Activated B cell treated with CpG ODN at 0.5 μM for 24 hours (primary cell): ENCODE measurements at places on chromosomes 5 and 9.

DNA sequence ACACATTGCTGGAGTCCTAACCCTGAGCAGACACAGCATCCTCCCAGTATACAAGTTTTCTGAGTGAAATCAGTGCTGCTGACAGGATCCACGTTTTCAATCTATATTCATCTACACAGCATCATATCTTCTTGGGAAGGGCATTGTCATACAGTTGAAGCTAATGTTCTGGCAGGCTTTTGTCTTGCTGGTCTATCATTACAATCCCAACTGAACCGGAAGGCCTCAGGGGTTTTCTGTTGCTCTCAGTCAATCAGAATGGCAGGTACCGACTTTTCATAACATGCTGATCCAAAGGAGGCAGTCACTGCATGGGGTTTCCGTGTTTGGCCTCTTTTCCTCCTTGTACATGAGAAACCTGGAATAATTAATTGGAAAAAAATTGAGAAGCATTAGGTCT lies 2118.8 kb upstream of the WWC1 start:
- DNase-seq, result no peak

GRCh38 chr9:99412606-99413005 lies 190.5 kb downstream of the SEC61B start:
- no peak for DNase-seq

DNA sequence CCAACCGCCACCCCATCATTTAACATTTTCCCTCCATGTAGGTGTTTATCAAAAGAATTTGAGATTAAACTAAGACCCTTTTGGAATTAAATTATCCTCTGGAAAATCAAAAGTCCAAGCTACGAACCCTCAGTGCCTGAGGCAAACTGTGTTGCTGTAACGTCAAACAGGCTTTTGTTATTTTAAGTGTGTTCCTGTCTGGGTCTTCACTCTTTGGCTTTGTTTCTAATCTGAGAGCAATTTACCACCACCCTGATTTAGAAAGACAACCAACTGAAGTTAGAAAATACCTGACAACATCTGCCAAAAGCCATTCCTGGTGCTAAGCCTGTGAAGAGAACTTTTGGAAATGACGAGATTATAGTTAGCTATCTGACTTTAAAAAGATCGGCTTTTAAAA lies 199.9 kb downstream of the DIRAS2 start:
- DNase-seq, result no peak

DNA sequence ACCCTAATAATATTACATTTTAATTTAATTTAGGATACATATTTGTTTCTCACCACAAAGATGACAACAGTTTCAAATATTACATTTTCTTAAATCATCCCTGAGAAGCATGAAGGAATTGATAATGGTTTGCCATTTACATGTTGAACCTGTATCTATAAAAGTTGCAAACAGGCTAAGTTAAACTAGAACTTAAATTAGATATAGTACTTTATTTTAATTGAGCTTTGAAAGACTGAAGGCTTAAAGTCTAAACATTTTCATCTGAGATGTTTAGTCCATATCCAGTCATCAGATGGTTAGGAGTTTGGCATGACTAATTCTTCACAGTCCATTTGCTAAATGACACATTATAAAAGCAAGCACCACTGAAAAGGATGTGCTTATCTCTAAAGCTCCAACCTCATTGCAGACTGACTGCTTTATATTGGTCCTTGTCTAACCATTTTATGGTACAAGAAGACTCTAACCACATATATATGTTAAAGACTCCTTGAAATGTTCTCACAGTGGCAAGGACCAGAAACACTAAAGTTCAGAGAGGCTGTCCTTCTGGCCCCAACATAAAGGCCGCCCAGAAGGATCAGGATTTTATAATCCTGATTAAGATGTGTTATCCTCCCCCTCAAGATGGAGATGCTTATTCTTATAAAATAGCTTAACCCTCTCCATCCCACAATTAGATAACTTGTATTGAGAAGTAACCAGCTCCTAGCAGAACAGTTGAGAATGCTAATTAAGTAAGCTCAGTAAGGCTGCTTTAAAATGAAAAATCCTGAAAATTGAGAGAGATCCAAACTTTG lies 25.8 kb downstream of the WNT8A start:
- DNase-seq, result no peak

DNA sequence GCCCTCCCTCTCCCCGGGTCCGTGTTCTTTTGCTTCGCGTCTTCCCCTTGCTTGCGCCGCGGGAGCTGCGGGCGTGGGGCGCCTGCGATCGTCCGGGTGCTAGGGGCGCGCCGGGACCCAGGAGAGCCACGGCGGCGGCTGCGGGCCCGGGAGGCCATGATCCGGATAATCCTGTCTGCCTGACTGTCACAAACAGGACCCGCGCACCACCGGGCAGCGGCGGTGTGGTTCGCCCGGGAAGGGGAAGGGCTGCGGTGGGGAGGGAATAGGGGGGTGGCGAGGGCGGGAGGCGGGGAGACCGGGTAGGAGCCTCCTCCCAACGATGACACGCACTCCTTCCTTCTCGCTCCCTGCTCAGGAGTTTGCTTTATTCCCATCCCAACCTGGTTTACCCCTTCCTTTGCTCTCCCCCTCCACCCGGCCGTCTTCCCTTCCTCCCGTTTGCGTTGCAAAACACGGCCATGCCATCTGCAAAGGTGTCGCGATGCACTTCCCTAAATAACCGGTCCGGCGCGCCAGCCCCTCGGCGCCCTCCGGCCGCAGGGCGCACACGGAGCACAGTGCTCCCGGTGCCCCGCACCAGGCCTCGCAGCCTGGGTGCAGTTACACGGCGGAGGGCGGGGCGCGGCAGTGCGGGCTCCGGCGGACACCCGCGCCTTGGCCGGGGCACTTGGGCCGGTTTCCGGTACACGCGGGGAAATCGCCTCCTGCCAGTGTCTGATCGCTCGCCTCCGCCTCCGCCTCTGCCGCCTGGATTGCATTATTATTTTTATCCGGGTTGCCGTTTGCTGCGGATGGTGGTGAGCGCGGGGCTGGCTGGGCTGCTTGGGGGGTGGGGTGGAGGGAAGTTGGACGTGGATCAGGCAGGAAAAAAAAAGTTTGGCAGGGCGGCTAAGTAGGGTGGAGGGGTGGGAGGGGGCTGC lies 1.5 kb downstream of the SMARCA2 start:
- DNase-seq, result peak; percentile 68

- DNase-seq, result no peak
These were observed 2067.2 kb upstream of the C9orf72 start for GRCh38 chr9:29640507-29640906.

GRCh38 chr5:137572042-137572695 lies 73.0 kb upstream of the SPOCK1 start:
- DNase-seq, result no peak

- peak; percentile 88 for DNase-seq
These were observed at the start of gene MRPL22 for GRCh38 chr5:154940772-154941620. TSS of gene MRPL22 (plus strand) at chr5:154941073. CDS start at chr5:154941111, 38 bp downstream.

- DNase-seq, result no peak
These were observed 28.3 kb downstream of the UHRF2 start for GRCh38 chr9:6441269-6441668.

GRCh38 chr9:13548535-13548934 lies 269.0 kb upstream of the MPDZ start:
- DNase-seq, result no peak

DNA sequence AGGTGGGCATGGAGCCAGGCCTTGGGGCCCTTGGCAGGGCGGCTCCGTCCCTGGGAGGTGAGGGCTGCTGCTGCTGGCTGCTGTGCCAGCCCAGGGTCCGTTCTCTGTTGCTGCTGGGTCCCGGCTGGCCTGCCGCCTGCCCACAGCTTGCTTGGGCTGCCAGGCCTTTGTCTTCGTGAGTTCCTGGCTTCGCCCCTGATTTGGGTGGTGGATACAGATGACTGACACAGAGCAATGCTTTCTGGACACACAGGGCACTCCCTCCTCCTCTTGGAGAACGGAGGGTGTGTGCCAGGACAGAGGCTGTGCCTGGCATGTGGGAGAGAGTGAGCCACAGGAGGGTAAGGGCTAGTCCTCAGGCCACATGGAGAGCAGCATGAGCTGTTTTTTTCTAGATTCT lies 166.1 kb downstream of the MACROH2A1 start:
- DNase-seq, result no peak

- no peak for DNase-seq
These were observed 5.5 kb upstream of the FIBCD1 start for GRCh38 chr9:130944510-130945058.
